ENCODE measurements at places on chromosomes 5 and 9.

- DNase-seq: no peak
Measured at GRCh38 chr5:103706939-103707682, 144.5 kb upstream of the NUDT12 start.

DNA sequence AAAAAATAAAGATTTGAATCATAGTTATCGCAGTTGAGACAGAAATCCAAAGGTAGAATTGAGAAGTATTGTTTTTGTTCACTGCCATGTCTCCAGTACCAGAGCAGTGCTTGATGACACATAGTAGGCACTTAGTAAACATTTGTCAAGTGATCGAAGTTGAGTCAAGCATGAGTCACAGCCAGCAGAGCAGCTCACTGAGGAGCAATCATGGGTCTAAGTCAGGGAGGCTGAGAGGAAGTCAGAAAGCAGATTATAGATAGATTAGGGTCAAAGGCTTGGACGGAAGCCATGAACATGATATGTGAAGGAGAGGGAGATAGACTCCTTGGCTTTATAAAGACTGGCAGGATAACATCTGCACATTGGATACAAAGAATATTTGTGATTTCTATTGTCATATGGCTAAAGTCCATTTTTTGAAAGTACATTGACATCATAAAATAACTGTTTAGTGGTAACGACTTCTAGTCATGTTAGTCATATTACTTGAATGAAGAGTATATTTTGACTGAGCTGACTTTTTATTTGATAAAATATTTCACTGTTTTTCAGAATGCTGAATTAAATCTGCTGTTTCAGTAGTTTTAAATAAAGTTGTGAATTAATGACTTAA lies 168.5 kb downstream of the RAB3C start:
- peak; percentile 41 for DNase-seq

- DNase-seq: no peak
Measured at GRCh38 chr5:84255315-84255714, 129.4 kb downstream of the EDIL3 start.

GRCh38 chr5:84092738-84093137 lies 291.9 kb downstream of the EDIL3 start:
- no peak for DNase-seq

- no peak for DNase-seq
Measured at GRCh38 chr5:156155598-156155997, 171.4 kb upstream of the SGCD start.

- DNase-seq: no peak
Measured at GRCh38 chr9:18793122-18793521, 239.9 kb downstream of the SAXO1 start.

DNA sequence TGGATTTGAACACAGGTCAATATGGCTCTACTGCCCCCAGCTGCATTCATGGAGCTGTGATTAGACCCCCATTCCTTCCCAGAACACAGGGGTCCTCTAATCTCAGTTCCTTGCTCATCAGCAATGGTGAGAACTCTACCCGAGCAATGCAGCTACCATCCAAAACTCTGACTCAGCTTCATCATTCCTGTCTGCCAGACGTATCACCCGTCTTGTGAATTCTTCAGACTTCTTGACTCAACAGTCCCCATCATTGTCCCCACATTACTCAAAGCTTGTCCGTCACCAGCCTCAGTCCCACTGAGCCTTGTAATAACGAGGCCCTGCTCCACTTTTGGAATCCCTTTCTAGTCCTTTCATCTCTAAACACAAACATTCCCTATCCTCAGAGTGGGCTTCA lies 36.3 kb upstream of the STX17 start:
- no peak for DNase-seq

DNA sequence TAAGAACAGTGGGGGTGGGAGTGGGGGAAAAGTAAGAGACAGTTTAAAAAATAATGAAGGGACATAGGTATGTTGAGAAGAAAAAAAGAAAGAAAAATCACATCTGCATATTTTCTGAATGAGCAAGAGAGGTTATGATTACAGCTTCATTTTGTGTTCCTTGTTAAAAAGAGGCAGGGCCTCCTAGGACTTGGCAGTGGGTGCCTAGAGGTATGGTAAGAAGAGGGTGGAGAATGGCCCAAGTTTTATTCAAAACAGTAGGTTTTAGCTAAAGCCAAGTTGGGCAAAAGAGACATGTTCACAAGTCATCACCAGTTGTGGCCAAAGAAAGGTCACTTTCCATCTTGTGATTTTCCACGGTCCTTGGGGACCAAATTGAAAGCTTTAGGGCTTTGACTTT lies 643.4 kb downstream of the CCDC171 start:
- DNase-seq: no peak

- DNase-seq: no peak
Measured at GRCh38 chr5:151870271-151870670, 54.4 kb downstream of the GLRA1 start.

DNA sequence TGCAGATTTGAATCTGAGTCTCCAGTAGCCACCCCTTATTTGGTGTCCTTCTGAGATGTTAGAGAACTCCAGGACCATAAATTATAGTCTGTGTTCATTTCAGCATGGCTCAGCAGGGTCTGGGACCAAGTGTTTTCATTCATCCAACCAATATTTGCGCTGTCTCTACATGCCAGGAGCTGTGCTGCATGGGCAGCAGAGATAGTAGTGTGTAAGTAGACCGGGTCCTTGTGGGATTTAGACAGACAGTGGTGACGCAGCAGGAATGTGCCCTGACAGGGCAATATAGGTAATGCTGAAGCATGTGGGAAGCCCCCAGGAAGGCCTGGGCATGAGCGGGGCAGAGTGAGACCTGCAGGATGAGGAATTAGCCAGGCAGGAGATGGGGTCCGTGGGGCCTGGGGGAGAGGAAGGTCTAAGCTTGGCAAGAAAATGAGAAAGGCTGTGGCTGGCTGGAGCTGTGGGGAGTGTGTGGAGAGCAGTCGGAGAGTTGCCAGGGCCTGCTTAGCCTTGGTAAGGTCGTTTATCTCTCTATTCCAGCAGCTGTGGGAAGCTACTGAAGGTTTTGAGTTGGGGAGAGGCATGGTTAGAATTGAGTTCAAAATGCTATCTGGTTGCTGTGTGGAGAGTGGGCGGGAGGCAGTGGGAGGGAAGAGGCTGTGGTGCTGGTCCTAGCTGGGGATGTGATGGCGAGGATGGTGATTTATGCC lies 16.8 kb downstream of the STXBP1 start:
- no peak for DNase-seq

- DNase-seq: no peak
Measured at GRCh38 chr5:141149812-141150211, at the start of gene PCDHB6. PCDHB6 (plus strand) TSS chr5:141150057; CDS start chr5:141150258, 201 bp downstream.

DNA sequence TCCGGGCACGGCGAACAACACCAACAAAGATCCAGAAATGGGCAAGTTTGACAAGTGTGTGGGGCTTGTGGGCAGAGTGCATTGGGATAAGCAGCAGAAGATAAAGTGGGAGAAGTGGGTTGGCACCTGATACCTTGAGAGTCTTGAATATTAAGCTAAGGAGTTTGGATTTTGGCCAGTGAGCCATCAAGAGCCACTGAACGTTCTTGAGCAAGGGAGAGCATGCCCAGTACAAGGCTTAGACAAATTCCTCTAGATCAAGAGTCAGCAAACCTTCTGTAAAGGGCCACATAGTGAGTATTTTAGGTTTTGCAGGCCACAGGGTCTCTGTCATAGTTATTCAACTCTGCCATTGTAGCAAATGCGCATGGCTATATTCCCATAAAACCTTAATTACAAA lies 26.6 kb upstream of the TRMT10B start:
- DNase-seq: no peak

GRCh38 chr9:134007150-134007549 lies 15.0 kb upstream of the VAV2 start:
- DNase-seq: no peak

GRCh38 chr5:173329491-173330337 lies 1.5 kb upstream of the STC2 start:
- DNase-seq: peak; percentile 80

DNA sequence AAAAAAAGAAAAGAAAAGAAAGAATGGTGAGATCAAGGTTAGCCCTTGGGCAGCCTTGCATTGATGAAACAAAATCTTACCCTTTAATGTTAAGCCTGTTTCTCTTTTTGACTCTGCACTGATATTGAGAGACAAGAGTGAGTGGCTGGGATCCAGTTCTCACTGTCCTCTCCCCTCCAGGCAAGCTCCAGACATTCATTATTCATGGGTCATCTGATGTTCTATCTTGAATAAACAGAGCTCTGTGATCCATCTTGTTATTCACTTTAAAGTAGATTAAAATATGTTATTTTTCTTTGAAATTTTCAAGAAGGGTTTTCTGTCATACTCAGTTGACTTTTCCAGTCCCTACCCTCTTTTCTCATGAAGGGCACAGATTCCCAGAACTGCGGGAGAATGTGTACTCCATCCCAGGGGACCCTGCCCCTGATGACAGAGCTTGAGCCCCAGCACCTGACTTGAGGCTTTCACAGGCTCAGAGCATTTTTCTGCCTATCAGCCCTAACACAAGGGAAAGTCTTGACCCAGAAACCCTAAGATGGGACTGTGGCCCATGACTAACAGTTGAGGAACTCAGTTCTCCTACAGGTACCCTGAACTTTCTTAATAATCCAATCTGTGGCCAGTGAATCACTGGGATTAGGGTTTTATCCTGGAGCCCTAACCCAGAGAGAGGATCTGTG lies 24.1 kb downstream of the ACTL7B start:
- no peak for DNase-seq

DNA sequence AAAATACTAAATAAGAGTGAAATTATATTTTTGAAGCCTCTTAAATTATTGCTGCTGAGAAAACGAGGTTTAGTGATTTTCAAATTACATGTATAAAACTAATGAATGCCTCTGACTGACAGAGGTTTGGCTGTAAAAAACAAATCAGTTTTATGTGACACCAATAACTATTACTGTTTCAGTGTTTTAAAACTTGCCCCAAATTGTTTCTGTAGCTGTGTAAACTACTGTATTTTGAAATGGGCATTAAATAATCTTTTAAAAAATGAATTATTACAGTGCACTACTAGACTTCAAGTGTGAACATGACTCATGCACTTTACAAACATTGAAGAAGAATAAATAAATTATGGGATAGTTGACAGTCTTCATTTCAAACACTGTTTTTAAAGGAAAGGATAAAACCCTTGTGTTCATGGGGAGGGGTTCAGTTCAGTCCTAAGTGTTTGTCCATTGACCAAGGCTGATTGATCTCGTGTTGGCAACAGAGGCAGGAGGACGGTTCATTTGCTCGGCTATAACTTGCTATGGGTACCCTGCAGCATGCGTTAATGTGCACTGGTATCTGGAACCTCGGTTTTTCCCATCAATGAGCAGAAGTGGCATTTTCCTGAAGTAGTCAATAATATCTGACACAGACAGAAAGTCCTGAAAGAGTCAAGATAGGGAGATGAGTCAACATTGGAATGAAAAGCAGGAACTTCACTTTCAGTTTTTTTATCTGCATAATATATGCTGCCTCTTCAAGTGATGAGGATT lies 15.6 kb downstream of the C5orf58 start:
- DNase-seq: no peak

GRCh38 chr9:120934281-120934680 lies 7.7 kb upstream of the TRAF1 start:
- DNase-seq: no peak

- no peak for DNase-seq
Measured at GRCh38 chr9:114860187-114860586, 54.3 kb upstream of the TNFSF15 start.

DNA sequence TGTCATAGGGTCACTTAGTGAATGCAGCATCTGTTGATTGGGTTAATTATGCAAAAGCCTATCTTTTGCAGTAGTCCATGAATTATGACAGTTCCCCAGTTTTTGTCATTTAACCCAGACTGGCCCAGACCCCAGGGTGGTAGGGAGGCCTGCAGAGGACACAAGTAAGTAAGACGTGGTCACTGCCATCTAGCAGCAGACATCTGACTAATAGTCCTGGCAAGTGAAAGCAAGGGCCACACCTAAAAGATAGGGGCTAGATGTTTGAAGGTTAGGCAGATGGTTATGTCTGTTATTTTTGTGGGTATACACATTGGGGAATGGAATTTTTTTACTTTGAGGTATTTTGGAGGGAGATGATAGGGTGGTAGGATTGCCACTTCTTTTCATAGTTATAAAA lies 48.0 kb downstream of the RAB14 start:
- DNase-seq: no peak

GRCh38 chr9:22211588-22212360 lies 202.7 kb upstream of the CDKN2B start:
- no peak for DNase-seq

GRCh38 chr5:68685863-68686262 lies 408.0 kb upstream of the SLC30A5 start:
- no peak for DNase-seq

DNA sequence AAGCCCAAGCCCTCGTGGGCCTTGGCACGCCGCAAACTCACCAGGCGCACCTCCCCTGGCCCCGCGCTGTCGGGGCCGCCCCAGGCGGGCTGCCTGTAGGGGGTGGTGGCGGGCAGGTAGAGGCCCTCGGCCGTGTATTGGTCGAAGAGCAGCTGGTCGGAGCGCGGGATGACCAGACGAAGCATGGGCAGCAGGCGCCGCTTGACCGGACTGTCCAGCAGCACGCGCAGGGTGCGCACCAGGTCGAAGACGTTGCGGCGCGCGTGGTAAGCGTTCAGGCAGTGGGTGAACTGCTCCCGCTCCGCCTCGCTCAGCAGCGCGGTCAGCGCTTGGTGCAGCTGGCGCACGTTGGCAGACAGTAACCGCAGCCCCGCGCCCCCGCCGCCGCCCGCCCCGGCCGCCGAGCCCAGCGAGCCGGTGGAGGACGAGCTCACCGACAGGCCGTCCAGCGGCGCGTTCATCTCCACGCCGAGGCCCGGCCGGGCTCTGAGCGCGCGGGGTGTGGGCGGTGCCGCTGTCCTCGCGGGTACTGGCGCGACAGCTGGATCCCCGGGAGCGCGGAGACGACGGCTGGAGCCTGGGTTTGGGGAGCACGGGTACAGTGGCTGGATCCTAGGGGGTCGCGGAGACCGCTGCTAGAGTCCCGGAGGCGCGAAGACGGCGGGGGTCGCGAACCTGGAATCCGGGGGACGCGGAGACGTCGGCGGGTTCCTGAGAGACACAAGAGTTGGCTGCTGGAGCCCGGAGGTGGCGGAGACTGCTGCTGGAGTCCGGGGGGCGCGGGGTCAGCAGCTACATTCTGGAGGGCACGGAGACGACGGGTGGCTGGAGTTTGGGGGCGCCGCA lies 709 bp downstream of the WHRN start:
- peak; percentile 58 for DNase-seq

DNA sequence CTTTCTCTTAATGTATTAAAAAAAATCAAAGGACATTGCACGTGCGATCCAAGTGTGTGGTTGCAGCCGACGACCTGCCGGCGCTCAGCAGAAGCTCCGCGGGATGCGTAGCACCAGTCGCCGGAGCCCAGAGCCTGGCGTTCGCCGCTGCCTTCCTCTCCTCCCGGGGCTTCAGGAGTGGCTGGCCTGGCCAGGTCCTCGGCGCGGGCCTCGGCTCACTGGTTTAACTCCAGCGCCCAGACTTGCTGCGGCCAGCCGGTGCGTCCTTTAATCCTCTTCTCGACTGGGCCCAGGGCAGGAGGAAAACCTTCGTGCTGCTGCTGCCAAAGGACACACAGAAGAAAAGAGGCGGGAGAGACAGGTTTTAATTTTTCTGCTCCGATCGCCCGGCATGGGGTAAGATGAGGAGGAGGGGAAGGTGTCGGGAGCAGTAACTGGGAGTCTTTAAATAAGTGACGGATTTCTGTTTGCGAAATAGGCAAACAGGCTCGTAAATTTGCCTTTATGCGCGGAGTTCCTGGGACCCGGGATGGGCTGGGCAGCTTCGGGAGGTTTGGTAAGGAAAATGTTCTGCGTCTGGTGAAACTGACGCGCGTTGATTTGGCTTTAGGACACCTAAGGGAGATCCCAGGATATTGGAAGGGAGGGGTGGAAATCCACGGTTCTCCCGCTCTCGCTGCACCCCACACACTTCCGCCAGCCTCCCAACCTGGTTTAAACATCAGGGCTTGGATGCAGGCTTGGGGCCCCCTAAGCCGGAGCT lies 2.3 kb downstream of the HAND1 start:
- peak; percentile 49 for DNase-seq

- DNase-seq: peak; percentile 47
Measured at GRCh38 chr9:137878146-137878941, 762 bp downstream of the CACNA1B start.
